AG08396 (cell line): ENCODE measurements at places on chromosomes 2 and 18.

DNA sequence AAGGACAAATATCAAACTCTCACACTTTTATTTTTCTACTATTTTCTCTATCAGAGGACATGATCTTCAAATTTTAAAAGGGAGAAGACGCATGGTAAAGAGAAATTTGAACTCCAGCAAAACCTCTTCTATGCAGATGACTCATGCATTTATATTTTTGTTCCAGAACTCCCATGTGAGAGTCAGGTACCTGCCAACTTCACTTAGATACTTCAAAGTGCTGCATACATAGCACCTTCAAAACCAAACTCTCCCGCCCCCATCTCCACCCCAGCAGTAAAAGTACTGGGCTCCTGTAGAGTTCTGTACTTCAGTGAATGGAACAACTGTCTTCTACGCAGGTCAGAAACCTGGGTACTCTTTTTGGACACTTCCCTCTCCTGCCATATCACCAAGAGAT, 398.3 kb downstream of the TGIF1 start:
- DNase-seq: no peak

DNA sequence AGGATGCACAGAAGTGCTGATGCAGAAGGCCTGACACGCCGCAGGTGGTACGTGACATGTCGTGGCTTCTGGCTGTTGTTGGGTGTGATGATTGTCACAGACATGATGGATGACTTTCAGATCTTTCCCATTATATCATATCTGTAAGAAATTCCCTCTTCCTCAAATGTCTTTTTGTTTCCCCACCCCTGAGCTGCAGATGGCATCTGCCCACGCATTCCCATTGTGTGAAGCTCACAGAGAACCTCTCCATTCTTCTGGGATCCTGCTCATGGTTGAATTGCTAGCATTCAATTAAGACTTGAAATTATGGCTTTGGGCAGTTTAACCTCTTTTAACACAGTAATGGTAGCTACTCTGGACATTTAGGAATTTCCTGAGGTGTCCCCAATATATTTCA, 28.3 kb upstream of the EPHA4 start:
- no peak for DNase-seq

DNA sequence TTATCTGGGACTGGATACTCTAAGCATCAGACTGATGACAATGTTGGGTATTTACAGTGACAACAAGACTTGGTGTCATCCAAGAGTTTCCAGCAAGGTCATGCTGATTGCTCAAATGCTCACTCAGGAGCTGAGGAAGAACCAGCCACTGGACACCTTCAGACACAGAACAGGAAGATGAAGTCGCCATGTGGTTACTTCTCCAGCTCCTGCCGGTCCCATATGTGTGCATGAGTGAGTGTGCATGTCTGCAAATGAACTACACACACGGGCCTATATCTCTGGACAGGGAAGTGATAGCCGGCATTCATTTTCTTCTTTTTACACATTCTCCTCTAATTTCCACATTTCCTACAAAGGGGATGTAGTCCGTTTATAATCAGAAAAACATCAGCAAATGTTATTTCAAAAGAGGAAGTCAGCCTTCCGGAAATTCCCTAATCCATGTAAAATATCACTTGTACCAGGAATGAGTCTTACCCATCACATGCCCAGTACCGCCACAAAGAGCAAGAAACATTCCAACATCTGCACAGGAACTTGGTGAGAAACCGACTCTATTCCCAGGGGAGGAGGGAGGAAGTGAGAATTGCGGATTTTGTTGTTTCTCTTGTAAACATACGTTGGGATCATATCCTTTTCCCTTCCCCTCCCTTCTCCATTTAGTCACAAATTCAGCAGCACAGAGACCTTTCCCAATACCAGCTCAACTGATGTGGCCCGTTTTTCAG, 10.8 kb downstream of the RFX8 start:
- DNase-seq: no peak

GRCh38 chr2:122108186-122108585, 352.7 kb downstream of the TSN start:
- no peak for DNase-seq
